ENCODE measurements at places on chromosomes 2 and 18.

- DNase-seq, result peak; percentile 63
These were observed 714 bp downstream of the ASXL3 start for GRCh38 chr18:33578518-33579348.

GRCh38 chr2:29212009-29212408, 96.8 kb downstream of the CLIP4 start:
- no peak for DNase-seq

- DNase-seq, result no peak
These were observed 26.3 kb downstream of the MERTK start for GRCh38 chr2:111924617-111925107.

- no peak for DNase-seq
These were observed 28.1 kb upstream of the MYCN start for GRCh38 chr2:15912203-15912602.

- no peak for DNase-seq
These were observed 96.2 kb upstream of the STPG4 start for GRCh38 chr2:47251404-47251675.

DNA sequence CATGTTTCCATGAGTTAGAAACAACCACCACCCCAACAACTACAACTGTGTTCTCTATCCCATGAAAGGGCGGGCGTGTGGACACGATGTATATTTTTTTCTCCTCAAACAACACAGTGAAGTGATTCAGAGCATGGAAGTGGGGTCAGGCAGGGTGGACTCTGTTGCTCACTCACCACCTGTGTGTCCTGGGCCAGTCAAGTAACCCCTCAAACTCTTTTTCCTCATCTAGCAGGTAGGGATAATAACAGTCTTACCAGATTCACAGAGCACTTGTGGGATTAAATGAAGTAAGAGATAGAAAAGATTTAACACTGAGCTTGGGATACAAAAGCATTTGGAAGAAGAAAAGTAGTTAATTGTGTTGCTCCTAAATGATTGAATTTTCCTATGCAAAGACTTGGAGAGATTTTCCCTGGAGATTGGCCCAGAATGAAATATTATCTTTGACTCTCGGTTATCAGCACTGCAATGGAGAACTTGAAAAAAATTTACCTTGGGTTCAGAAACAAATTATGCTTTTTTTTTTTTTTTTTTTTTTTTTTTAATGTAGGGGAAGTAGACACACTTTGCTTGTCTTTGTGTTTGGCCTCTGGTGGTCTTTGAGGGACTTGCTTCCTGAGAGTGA, 161.9 kb upstream of the EPAS1 start:
- DNase-seq, result no peak

- no peak for DNase-seq
These were observed 9.8 kb downstream of the AGXT start for GRCh38 chr2:240878341-240878936.

- DNase-seq, result no peak
These were observed 28.8 kb upstream of the GPR55 start for GRCh38 chr2:230953845-230954244.

DNA sequence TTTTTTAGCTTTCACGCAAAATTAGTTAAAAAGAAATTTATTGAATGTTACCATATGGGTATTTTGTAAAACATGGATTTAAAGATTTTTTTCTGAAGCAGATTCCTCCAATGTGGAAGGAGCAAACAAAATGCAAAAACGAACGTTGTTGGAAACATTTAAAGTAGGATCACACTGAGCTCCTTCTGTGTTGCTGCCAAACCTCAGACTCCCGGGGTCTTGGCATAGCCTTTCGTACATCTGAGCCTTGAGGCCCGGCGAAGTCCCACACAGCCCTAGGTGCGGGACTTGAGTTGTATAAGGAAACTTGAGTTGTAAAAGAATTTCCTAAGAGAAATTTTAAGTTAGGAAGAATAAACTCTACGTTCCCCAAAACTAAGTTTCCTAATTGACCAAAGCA, 52.0 kb upstream of the CD226 start:
- no peak for DNase-seq

DNA sequence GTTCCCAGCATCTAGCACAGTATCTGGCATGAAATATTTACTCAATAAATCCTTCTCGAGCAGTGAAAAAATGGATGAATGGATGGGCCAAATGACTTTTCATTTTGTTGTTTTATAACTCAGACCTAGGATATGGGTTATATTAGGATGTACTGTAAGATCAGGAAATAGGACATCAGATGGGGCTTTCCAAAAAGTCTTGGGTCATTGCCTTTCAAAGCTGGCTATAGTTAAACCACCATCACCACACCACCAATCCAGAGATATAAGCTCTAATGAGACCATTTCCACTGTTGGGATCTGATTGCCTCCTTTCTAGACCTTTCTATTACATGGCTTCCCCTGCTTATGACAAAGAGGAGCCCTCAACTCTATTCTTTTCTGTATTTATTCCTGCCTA, 525.0 kb upstream of the TCF4 start:
- no peak for DNase-seq

Measured in hippocampal formation (tissue), 2 donors.